ENCODE measurements at places on chromosomes 2 and 18.
A peak's percentile ranks its signal among the peaks of the same experiment; 100 is the strongest.

- no peak for DNase-seq
Measured at GRCh38 chr2:20633794-20634506, 16.9 kb downstream of the HS1BP3 start.

GRCh38 chr2:202015471-202015870 is 18.2 kb upstream of the FZD7 start:
- no peak for DNase-seq

DNA sequence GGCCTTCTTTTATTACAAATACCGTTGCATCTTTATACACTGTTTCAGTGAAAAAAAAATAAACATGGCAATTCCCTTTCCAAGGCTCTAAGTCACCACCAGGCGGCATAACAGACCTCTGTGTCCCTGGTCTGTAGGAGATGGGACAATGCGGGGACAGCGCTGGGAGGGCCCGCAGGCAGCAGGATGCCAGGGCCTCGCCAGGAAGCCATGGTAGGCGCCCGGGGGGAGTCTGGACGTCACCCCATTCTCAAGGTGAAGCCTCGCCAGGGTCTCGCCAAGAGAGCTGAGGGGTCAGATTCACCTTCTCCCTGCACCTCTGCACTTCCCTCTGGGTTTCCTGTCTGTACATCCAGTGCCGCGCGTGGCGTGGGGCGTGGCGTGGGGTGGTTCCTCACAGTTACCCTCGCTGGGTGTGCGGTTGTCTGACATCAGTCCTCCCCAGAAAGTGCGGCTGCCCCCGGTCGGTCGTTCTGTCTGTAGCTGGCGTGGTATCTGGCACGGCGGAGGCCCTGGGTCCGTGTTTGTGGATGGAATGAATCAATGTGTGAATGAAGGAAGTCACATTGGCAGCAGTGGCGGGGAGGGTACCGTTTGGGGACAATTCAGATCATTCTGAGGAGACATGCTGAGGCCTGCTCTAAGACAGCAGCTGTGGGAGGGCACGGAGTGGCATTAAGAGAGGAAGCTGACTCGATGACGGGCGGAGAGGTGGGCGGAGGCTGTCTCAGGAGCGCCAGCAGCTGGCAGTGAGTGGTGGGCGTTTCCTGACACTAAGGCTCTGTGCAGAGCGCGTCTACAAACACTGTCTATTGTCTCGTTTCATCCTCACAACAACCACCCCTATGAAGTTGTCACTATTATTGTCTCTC is 46.0 kb downstream of the LRRFIP1 start:
- DNase-seq, result no peak

DNA sequence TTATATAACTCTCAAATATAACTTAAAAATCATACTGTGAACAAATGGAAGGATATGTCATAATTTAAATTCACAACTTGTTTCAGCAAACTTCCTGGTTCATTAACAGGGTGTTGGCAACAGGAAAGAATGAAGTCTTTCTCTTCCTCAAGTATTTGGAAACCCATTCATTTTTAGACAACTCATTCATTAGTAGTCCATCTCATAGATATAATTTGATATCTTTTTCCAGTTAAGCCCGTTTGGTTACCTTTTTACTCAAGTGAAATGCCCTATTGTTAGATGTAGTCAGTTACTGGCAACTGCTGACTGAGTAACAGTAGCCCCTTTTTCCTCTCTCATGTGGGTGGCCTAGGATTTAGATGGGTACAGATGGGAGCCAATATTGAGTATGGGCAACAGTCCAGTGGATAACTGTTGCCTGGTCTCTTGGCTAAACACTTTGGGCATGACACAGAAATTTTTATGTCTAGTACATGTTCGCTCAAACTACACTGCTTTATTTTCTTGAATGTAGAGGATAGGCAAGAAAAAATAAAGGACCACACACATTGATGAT is 4.6 kb upstream of the UGP2 start:
- DNase-seq, result no peak

- no peak for DNase-seq
Measured at GRCh38 chr2:211928201-211928600, 610.4 kb downstream of the ERBB4 start.

GRCh38 chr18:41767960-41768359 is 187.1 kb upstream of the PIK3C3 start:
- DNase-seq, result no peak

- peak; percentile 96 for DNase-seq
Measured at GRCh38 chr2:37829202-37829601, 95.9 kb upstream of the RMDN2 start.

DNA sequence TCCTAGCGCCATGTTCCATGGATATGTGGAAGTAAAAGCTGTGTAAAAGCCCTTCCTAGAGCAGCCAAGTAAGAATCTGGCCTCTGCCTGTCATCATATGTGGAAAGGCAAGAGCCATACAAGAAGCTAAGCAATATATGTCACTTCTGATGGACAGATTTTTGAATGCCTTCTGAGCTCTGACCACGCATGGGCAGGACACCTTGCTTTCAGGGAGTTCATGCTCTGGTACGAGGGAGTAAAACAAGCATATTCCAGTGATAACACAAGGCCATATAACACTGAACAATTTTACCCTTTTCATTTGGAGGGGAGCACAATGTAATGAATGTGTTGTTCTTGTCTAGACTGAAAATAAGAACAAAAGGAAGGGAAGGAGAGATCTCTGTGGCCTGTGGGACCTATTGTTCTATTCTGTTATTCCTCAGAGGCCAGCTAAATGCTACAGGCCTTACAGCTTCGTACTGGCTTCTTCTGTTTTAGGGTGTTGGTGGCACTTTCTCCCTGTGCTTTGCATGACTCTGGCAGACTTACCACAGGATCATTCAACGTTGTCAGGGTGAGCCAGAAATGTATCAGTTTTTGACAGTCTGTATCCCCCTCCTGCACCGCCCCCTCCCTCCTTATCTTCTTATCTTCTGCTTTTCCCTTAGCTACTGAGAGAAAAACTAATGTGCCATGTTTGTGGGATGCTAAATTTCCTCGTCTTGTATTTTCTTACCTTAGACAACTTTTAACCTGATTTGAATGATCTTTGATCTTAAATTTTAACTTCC is 99.5 kb downstream of the MAP4K4 start:
- DNase-seq, result no peak

DNA sequence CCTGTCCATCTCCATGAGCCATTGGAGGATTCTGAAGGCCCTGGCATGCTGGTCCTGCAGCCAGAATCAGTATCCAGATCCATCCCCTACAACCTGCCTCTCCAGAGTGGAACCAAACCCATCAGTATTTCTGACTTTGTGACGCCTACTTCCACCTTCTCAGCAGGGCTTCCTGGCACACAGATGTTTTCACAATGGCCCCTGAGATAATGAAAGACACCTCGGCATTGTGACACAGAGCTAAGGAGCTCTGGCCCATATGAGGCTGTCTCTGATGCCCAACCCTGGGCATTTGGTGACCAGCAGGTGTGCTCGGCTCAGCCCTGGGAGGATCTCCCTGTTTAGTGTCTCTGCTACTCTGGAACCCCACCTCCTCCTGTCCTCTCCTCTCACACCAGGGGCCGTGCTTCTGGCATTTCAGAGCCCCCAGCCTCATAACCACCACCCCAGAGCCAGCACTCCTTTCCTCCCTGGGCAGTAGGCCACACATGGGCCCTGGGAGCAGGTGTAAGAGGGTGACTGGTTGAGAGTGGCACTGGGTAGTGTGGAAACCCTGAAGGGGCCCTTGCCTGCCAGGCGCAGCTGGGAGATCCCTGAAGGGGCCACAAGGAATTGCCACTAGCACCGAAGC is 38.2 kb downstream of the FOSL2 start:
- no peak for DNase-seq

DNA sequence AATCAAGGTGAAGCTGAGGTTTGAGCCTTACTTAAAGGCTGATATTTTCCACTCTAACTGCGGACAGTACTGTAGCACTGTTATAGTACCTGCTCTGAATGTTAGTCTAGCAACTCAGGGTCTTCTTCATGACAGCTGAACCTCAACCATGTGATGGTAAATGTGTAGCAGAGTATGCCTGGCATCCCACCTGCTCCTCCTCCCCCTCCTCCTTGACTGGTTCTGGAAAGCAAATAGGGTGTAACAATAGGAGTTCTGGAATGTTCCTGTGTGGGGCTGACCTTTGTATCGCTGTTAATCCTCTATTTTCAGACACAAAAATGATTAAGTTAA is 447 bp upstream of the CCL20 start:
- no peak for DNase-seq

DNA sequence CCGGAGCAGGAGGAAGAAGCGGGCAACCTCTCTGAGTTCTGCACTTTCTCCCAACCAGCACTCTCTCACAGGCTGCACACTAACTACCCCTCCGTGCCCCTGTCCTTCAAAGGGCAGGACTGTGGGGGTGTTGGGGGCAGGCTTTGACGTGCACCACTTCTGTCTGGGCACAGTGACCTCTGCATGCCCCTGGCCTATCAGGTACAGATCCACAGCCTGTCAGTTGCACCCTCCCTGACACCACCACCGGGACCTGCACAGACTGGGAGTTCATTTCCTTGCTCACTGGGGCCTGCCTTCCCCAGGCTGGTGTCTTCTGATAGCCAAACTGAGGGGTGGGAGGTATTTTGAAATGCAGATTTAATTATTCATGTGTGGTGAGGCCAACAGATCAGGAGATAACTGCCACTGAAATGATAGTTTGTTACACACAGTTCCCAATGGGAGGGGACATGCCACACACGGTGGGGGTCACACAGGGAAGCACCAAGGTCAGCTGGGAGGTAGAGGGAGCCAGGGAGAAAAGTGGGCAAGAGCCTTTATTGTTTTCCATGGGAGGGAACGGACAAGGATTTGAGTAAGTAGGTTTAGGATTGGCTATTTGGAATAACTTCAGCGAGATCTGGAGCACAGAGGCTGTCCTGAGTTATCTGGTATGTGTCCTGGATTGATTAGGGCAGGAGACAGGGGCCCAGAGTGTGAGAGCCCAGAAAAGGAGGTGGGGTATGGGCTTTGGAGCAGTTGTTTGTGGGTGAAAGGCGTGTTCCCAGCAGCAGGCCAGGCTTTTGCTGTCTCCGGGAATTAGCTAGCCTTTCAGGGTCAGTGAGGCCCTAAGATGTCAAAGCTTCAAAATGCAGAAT is 251.6 kb downstream of the AFF3 start:
- no peak for DNase-seq

DNA sequence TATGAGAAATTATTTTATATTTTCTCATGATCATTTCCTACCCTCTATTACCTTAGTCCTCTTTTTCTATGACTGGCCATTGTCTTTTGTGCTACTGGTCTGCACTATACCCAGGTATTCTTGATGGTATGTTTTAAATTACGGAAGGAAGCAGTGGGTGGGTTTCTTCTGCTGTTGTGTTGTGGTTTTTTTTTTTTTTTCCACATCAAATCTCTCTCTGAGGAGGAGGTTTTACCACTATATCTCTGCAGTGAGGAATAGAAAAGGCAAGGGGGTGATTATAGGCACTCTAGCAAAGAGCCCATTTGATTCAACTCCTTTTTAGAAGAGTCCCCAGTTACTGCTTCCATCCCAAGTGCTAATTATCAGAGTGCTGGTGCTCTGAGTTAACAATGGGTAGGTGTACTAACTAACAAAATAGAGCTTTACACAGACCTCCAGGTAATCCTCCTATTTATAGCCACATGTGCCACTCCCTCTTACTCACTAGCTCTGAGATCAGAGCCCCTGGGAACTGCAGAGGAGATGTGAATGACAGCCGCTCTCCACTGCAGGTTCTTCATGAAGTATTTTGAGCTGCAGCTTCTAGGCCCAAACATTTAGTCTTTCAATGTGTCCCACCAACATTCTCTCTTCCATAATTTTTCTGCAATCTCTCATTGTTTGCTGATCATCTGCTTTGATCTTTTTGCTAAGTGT is 301.6 kb upstream of the GULP1 start:
- DNase-seq, result no peak

GRCh38 chr2:42754776-42755140 is 9.2 kb downstream of the OXER1 start:
- no peak for DNase-seq

DNA sequence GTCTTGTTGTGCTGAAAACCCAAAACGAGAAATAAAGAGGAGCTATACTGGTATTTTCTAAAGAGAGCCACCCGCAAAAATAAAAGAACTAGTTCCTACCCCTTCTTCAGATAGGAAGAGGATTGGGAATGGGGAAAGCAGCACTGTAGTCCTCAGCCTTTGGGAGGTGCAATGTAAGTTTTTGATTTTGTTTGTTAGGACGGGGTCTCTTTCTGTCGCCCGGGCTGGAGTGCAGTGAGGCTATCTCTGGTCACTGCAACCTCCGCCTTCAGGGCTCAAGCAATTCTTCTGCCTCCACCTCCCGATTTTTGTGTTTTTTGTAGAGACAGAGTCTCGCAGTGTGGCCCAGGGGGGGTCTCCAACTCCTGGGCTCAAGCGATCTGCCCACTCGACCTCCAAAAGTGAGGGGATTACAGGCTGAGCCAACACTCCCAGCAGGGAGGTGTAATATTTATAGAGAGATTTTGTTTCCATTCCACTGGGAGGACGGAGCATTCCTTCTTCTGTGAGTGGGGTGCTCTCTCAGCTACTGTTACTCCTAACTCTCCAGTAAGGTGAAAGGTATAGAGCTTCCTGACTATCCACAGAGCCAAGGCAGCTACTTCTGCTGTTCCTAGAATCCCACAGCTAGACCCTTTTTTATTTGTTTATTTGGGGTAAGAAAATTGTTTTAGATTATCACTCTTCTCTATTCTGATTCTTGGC is 13.1 kb upstream of the GULP1 start:
- no peak for DNase-seq

Measured in fibroblast of skin of left quadriceps (primary cell).